Activated CD4-positive, alpha-beta memory T cell treated with anti-CD3 and anti-CD28 coated beads for 36 hours (primary cell): ENCODE measurements at places on chromosomes 5 and 9.

GRCh38 chr5:67240065-67240464 is 43.5 kb upstream of the CD180 start:
- no peak for DNase-seq

- no peak for DNase-seq
Observed at GRCh38 chr9:93820667-93821306, 134.4 kb downstream of the BARX1 start.

- DNase-seq = no peak
Observed at GRCh38 chr5:126959188-126959587, 71.2 kb downstream of the MARCHF3 start.

DNA sequence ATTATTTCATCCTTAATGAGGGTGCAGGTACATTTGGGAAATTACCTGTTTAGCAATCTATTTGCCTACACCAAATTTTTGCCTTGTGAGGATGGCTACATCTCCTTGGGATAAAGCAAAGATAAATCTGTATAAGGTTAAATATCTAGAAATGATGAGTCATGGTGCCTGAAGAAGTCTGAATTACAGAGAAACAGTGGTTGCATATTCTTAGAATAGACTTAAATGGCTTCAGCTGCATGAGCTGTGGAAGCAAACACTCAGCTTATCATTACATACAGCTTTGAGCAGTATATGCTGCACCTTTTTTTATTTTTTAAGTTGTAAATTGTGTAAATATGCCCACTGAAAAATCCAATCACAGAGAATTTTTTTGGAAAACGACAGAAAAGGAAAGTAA is 153.5 kb downstream of the RAPGEF6 start:
- no peak for DNase-seq

GRCh38 chr5:74107899-74108298 is 481.9 kb downstream of the ARHGEF28 start:
- no peak for DNase-seq

DNA sequence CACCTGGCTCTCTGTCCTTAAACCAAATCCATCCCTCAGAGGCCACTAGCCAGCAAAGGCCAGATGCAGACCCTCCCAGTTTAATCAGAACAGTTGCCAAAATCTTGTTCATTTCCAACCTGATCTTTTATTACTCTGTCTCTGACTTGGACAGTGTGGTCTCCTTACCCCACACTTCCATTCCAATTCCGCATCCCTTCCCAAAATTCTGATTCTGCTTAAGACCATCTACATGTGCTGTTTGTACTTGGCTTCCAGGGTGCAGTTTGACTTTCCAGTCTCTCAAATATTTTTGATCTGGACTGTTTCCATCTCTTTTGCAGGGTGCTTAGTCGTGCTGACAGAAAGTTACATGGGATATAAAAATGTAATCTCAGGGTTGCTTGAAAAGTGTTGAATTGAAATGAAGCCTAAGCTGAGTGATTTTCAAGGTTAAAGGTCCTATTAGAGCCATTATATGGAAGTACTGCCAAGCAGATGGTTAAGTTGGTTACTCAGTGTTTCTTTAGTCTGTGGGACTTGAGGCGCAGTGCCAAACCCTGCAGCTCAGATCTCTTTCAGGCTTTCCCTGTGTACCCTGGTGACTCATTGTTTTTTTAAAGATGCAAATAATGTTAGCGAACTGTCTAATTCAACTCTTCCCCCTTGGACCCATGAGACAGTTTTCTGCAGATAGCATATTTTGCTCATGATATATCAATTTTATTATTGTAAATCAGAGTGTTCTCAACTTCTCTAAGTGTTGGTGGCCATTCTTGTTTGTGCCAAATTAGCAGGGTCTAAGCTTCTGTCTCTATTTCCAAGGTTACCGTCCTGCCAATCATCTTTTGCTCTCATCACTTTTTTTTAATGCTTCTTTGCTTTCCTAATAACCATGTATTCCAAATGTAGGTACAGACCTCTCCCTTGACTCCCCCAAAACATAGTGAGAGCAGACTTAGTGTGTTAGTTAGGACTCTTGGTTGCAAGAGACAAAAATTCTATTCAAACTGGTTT is 18.2 kb upstream of the DCP2 start:
- peak; percentile 61 for DNase-seq

- peak; percentile 26 for DNase-seq
Observed at GRCh38 chr5:56951126-56951945, 587 bp downstream of the MIER3 start.

DNA sequence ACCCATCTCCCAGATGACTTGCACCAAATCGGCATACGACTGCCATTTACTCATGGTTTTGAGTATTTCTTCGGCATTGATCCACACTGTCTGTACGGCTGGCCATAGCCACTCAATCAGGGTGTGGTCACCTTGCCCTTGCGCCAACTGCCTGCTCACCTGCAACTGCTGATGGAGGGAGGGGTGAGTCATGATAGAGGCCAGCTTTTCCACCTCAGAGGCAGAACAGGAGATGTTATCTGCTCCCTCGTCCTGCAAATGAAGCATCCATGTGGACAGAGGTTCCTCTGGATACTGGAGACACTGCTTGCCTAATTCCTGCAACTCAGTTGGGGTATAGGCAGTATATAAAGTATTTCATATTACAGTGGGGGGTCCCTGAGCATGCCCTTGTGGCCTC is 85.6 kb upstream of the ATP10B start:
- DNase-seq = no peak

DNA sequence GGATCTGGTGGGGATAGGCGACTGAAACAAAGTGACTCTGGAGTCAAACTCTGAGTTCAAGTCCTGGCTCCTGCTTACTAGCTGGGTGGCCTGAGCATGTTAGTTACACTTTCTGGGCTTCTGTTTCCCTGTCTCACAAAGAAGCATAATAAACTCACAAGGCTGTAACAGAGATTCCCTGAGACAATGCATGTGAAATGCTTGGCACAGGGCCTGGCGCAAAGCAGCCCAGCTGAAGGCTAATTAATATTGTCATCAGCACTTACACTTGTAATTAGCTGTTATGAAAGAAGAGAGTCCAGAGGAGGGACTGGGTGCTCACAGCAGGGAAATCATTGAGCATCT is 64.1 kb upstream of the SPOCK1 start:
- no peak for DNase-seq

GRCh38 chr5:52989781-52990527 is 802 bp downstream of the ITGA2 start:
- DNase-seq = peak; percentile 55

GRCh38 chr5:149049371-149049781 is 13.5 kb downstream of the SH3TC2 start:
- no peak for DNase-seq

GRCh38 chr5:1723476-1723875 is 76.2 kb downstream of the MRPL36 start:
- DNase-seq = no peak

- no peak for DNase-seq
Observed at GRCh38 chr5:2752821-2753439, 1.5 kb upstream of the IRX2 start.

DNA sequence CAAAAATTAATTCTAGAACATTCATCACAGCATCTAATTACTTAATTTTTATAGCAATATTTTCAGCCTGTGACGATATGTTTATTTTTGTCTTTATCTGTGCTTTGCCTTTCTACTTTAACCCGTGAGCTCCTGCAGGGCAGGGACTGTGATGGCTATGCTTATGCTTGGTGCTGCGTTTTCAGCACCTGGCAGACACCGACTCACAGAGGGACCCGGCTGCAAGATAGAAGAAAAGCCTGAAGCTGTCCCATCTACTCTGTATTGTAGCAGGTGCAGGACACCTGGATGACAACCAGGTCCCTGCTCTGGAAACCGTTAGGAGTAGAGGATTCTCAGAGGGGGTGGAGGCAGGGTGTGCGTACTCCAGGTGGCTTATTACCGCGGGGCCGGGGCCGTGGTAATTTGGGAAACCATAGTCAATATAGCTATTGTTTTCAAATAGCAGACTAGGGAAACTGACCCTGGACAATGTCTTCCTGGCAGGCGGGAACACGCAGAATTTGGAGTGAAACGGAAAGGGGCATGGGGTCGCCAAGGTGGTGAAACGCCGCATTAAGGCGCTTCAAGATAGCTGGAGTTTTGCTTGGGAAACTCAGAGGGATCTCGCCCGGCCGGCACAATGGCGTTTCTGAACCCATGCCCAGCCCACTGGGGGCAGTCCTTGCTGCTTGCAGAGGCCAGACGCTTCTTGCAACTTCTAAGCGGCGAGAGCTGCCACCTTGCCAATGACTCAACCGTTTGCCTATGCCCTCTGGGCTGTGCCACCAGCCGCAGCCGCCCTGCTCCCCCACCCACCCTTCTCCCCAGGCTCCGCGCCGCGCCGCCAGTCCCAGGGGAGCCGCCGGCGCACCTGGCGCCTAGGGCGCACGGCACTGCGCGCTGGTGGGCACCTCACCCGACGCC is 140.1 kb upstream of the PALM2AKAP2 start:
- DNase-seq = no peak
